Activated CD8-positive, alpha-beta T cell treated with anti-CD3 and anti-CD28 coated beads for 36 hours (primary cell): ENCODE measurements at places on chromosomes 2 and 18. TPM values are rescaled to one million over a fixed set of nuclear protein-coding genes. Genes with fewer than 3 reads are reported as not detected.

DNA sequence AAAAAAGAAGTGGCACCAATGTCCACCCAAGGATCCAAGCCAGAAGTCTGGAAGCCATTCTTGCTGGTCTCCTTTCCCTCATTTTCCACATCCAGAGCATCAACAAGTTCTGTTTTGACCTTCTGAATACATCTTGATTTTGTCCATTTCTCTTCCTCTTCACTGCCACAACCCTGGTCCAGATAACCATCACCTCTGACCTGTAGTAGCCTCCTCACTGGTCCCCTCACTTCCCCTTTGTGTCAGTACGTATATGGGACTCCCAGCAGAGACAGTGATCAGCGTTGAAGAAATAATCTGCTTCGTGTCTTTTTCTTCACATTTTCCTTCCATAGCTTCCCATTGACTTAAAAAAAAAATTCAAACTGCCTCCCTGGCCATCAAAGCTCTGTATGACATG lies 109.3 kb upstream of the SP5 start:
- DNase-seq: no peak

CD207 gene
- not detected for total RNA-seq

GRCh38 chr2:29238497-29238896 lies 123.3 kb downstream of the CLIP4 start:
- DNase-seq: peak; percentile 17

- DNase-seq: no peak
These were observed 31.6 kb downstream of the MARCO start for GRCh38 chr2:118973542-118973951.

BOLL gene
- not detected for total RNA-seq
